ENCODE measurements at places on chromosomes 2 and 18.

DNA sequence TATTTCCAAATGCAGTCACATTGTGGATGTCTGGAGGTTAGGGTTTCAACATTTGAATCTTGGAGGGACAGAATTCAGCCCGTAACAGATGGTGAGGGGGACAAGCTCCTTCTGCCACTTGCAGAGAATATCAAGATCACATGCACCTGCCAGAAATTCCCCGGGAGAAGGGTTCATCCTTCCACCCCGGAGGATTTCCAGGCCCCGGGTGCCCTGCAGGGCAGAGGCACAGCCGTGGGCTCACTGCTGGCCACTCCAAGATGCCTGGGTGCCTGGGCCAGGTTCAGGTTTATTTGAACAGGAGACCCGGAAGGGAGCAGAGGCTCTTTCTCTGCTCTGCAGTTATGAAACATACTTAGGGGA lies 38.2 kb upstream of the MGAT4A start:
- DNase-seq = no peak

- peak; percentile 41 for DNase-seq
These were observed 70.3 kb downstream of the HAUS1 start for GRCh38 chr18:46174342-46175041.

GRCh38 chr2:74564222-74564621 lies 9.7 kb downstream of the DOK1 start:
- peak; percentile 75 for DNase-seq

DNA sequence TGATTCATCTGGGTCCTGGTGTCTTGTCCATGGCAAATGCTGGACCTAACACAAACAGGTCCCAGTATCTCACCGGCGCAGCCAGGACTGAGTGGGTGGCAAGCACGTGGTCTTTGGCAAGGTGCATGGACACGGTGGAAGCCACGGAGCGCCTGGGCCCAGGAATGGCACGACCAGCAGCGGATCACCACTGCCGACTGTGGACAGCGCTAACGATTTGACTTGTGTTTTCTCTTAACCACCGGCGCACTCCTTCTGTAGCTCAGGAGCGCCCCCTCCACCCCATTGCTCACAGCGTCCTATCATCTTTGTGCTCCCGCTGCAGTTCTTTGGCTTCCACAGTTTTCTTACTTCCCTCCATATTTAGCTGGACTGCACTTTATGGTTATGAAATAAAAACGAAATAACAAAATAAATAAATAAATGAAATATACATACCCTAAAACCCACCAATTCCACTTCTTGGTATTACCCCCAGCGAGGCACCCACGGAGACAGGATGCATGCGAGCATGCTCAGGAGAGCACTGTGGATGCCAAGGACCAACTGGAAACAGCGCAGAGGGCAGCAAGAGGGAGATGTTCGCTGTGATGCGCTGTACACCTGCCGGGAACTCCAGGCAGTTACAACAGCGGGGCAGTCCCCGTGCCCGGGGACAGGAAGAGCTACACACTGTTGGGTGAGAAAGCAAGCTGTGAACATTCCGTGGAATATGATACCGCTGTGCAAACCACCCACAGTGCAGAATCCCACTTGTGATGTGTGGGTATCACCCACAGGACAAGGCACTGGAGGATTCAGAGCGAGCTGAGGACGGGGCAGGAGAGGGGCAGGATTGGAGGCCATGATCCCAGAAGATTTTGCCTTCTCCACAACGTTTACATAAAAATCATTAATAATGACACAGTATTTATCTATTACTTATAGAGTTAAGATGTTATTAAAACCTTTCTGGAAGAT lies 7.0 kb upstream of the CIDEA start:
- DNase-seq = no peak

GRCh38 chr18:48959921-48960920 lies 9.5 kb upstream of the SMAD7 start:
- DNase-seq = no peak

DNA sequence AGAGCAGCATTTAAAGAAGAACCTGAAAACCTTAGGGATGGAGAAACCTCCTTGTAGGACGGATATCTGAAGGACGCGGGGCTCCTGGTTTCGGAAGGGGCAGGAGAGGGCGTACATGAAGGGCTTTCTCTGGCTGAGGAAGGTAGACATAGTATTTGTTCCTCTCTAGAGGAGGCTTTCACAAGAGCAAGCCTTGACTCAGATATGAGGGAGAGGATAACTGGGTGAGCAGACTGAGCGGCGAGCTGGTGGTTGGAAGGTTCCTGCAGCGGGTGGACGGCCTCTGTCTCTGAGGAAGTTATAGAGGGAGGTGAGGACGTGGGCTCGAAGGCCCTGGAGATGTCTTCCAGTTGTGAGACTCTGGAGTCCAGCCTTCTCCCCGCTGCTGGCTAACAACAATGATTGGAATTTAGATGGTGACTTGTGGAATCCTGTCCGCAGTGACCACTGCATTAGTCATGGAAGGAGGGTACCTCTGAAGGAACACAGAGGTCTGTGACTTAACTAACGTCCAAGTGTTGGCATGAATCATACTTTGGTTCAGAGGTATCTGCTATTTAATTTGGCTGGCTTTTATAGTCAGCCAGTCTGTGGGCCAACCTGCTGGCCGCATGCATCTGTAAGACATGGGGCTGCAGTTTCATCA lies 80.9 kb downstream of the ASAP2 start:
- DNase-seq = peak; percentile 98

DNA sequence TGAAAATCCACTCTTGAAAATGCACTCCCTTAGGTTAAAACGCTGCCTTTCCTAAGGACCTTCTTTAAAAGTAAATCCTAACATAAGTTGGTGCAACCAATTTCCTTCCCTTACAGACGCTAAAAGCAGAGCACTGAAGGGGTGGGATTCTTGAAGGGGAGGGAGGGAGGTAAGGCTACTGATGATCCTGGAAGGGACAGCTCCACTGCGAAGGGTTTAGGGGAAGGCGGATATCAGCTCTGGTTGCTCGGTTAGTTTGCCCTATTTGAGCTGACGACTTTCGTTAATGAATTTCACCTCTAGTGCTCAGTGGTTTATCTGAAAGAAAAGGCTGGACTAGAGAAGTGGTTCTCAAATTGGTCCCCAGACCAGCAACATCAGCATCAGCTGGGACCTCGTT lies 49.7 kb upstream of the SIGLEC15 start:
- no peak for DNase-seq

DNA sequence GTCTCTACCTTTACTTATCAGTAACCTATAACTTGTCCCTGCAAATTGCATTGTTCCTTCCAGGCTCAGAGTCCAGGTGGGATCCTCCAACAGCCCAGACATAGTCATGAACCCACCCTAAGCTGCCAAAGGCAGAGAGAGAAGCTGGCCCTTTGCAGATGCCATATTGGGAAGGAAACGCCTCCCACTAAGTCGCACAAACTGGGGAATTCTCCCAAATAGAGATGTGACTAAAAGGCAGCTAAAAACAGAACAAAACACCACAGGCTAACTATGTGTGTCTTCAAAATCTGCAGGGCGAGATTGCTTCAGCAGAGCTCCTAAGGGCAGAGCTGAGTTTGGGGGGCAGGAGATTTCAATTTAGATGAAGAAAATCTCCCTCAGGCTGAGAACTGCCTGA lies 38.5 kb upstream of the SIGLEC15 start:
- no peak for DNase-seq

GRCh38 chr2:135555311-135555710 lies 24.0 kb downstream of the R3HDM1 start:
- DNase-seq = no peak

- DNase-seq = peak; percentile 84
These were observed 160.4 kb upstream of the PID1 start for GRCh38 chr2:229431327-229431954.

- no peak for DNase-seq
These were observed 157.8 kb upstream of the CAPN13 start for GRCh38 chr2:30965022-30965531.
